ENCODE measurements at places on chromosomes 7 and 10.

DNA sequence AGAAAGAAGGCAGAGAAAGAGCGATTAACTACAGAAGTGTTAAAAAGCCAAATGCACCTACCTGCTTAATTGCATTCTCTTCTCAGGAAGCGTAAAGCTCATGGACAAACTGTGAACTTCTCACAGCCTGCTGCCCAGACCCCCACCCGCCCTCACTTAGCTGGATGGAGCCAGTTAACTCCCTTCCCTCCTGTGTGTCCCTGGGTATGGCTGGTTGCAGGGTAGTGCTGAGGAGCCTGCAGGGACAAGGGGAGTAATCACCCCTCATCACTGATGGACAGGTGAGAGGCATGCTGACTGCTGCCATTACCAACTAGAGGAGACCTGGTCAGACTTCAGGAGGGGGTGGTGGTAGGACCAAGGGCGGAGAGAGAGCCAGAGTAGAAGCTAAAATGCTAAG lies 37.5 kb downstream of the ENO4 start:
- no peak for ATAC-seq

DNA sequence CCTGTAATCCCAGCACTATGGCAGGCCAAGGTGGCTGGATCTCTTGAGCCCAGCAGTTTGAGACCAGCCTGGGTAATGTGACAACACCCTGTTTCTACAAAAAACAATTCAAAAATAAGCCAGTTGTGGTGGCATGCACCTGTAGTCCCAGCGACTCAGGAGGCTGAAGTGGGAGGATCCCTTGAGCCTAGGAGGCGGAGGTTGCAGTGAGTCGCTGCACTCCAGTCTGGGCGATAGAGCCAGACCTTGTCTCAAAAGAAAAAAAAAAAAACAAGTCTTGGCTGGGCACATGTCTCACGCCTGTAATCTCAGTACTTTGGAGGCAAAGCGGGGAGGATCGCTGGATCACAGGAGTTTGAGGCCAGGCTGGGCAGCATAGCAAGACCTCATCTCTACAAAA lies 74.6 kb upstream of the PDSS1 start:
- ATAC-seq, result no peak

GRCh38 chr7:1176891-1177373 lies 16.9 kb upstream of the ZFAND2A start:
- ATAC-seq, result peak; percentile 42

DNA sequence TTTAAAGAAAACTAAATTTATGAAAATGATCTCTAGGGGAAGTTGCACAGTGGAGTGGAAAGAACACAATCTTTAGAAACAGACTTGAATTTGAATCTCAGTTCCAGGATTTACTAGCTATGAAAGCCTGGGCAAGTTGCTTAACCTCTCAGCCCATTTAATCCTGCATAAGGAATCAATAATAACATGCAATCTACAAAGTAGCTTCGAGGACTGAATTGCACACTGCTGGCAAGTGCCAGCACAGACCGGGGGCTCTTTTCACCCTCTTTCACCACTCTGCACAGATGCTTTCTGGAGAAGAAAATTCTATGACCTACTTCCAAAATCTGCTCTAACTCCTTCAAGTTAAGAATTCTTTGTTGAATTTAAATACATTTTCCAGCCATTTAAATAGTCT lies 63.4 kb upstream of the ANK3 start:
- no peak for ATAC-seq

DNA sequence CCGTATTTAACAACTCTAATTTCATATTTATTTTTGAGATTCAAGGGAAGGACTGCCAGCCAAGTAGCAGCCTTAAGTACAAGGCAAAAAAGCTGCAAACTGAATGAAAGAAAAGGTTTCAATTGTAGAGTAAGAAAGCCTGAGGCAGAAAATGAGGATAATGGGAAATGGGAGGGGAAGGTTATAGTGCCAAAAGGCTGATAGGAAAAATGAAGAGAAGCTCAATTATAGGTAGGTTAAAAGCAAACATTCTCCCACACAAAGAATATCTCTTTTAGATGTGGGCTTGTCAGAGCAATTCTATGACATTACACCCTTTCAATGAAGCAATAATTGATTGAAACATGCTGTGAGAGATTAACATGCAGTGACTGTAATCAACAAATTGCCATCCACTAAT lies 175.3 kb downstream of the RAPGEF5 start:
- ATAC-seq, result no peak

GRCh38 chr7:140704205-140704604 lies 7.7 kb downstream of the NDUFB2 start:
- ATAC-seq, result no peak

DNA sequence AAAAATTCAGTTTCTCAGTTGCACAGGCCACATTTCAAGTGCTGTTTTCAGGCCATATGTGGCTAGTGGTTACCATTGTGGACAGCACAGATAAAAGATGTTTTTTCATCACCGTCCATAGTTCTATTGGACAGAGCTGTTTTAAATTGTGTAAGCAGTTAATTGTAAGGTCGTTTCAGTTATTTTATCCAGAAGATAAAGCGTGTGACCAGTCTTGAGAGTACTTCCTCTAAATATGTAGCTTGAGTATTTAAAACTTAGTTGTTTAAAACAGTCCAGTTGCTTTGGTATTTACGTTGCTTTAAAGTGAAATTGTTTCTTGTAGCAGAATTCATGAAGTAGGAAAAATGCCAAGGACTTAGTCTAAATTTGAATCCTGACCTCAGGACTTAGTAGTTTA lies 66.9 kb downstream of the ZNRF2 start:
- no peak for ATAC-seq

- peak; percentile 74 for ATAC-seq
These were observed 85.2 kb downstream of the RTKN2 start for GRCh38 chr10:62183442-62183841.

DNA sequence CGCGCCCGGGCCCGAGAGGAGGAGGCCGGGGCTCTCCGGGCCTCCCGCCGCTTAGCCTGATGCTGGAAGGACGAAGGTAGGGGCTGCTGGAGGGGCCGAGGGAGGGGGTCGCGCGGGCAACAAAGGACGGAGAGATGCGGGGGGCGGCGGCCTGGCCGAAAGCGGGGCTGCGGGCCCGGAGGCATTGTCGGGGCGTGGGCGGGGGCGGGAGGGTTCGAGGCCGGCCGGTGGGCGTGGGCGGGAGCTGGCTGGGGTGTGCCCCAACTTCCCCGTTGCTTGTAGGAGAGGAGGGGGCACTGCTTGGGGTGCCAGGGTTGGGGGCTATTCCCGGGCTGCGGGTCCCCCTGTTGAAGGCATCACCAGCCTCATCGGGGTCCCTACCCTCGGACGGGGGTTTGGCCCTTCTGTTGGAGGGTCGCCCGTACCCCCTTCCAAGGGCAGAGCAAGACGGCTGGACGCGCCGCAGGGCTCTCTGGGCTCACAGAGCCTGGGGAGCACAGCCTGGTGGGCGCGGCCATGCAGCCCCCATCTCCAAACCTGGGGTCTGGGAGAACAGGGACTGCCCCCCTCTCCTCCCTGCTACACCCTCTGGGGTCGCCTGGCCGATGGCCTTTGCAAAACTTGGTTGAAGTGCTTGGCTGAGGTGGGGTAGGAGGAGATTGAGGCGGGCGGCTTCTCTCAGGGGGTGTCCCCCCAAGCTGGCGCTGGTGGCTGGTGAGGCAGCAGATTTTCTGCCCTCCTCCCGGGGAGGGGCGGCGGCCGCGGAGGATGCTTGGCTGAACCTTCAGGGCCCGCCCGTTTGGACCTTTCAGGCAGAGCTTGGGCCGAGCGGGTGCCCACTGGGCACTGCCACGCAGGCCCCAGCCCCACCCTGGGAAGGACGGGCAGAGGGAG lies 699 bp downstream of the CLIP2 start:
- peak; percentile 68 for ATAC-seq

- ATAC-seq, result no peak
These were observed 30.0 kb upstream of the VDAC2 start for GRCh38 chr10:75180592-75180991.

DNA sequence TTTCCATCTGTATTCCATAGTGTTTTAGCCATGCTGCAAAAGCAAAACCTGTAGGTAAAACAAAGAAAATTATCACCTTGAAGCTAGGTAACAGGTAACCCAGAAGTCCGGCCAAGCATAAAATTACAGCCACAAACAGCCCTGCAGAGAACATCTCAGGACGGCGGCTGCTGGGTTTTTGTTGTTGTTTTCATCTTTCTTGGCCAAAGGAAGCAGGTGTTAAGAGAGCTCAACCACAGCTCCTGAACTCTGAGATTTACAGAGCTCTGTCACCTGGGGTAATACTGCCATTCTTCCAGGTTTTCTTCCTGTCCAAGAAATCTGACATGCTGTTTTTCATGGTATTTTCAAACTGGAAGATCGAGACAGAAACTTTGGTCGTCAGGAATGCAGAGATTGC lies 847 bp upstream of the SCIN start:
- no peak for ATAC-seq

GRCh38 chr7:34844936-34845665 lies 187.1 kb downstream of the NPSR1 start:
- ATAC-seq, result no peak

- ATAC-seq, result no peak
These were observed 25.9 kb downstream of the TRDMT1 start for GRCh38 chr10:17175551-17175950.

- no peak for ATAC-seq
These were observed 20.8 kb upstream of the ERVW-1 start for GRCh38 chr7:92498557-92498956.

GRCh38 chr10:5656737-5657579 lies 9.4 kb downstream of the ASB13 start:
- no peak for ATAC-seq

DNA sequence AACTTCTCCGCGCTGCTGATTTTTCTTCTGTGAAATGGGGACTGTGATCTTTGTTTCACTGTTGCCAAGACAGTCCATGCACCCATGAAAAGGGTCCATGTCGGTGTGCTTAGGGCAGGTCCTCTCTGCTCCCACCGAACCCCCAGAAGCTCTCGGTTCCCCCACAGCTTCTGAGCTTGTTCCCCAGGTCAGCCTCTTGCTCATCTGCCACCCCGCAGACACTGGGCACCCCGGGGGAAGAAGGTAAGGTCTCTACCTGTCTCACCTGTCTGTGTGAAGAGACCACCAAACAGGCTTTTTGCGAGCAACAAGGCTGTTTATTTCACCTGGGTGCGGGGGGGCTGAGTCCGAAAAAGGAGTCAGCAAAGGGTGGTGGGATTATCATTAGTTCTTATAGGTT lies 66.2 kb upstream of the NANOS1 start:
- ATAC-seq, result no peak

GRCh38 chr7:11699666-11700065 lies 132.3 kb downstream of the THSD7A start:
- no peak for ATAC-seq

GRCh38 chr10:35208949-35209613 lies 82.4 kb downstream of the CREM start:
- peak; percentile 56 for ATAC-seq

DNA sequence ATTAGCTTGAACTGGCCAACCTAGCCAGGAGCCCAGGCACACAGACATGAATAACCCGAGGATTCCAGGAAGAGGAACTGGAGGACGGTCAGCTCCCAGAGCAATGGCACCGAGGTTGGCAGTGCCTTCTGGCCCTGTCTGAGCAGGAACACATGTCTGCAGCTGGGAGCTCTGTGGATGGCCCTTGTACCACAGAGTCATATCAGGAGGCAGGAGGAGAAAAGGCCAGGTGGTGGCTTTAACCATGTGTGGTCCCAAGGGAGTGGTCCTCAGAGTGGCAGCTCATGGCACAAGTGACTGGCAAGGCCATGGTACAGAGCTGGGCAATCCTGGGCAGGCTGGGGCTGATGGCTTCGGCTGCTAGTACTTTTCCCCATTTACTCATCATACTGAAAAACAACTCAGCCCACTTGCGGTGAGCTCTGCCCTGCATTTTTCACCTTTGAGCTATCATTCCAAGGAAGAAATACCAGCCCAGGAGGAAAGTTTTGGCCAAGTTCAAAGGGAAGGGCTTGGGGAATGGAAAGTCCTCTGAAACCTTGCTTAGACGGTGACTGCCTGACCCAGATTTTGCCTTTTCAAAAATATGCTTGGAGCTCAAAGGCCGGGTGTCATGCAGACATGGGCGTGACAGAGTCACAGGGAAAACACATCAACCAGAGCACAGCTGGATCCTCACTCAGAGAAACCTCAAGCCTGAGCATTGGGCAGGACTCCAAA lies 25.7 kb upstream of the LOXL4 start:
- no peak for ATAC-seq

GRCh38 chr7:157136372-157136771 lies 2.4 kb upstream of the UBE3C start:
- ATAC-seq, result no peak

GRCh38 chr7:158655507-158655906 lies 49.1 kb downstream of the NCAPG2 start:
- ATAC-seq, result peak; percentile 46

GRCh38 chr10:17479822-17480221 lies 25.4 kb upstream of the ST8SIA6 start:
- ATAC-seq, result no peak

GRCh38 chr10:58399410-58399809 lies 14.2 kb downstream of the TFAM start:
- ATAC-seq, result no peak

GRCh38 chr7:582931-583330 lies 63.3 kb upstream of the PDGFA start:
- ATAC-seq, result no peak

- no peak for ATAC-seq
These were observed 156.1 kb downstream of the WDR11 start for GRCh38 chr10:121007264-121007663.

DNA sequence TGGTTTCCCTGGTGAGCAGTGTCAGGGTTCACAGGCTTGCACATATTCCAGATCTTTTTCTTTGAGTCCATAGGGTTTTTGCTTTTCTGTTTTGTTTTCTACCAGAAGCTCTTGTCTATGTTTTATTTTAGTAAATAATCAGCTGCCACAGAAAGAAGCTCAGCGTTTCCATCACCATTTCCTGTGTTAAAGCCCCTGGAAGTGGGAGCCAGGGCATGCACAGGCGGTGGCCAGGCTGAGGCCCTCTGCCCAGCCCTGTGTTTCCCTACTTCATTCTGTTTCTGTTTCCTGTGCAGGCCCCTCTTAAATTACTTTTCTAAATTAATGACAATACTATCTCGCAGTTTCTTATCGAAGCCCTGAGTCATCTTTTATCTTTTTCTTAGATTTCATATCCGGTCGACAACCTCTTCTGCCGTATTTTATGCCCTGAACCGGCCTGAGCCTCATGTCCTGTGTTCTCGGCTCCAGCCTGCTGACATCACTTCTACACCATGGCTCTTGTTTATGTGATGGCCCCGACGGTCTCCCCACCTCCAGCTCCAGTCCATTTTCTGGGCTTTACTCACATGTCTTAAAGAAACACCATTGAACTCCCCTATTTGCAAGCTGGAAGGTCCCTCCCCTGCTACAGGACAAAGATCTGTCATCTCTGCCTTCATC lies 442.2 kb downstream of the TCERG1L start:
- no peak for ATAC-seq

GRCh38 chr10:35353805-35354204 lies 17.5 kb downstream of the CCNY start:
- ATAC-seq, result peak; percentile 72

GRCh38 chr10:101760510-101760909 lies 15.4 kb downstream of the FGF8 start:
- ATAC-seq, result no peak

- no peak for ATAC-seq
These were observed 60.1 kb upstream of the GNA12 start for GRCh38 chr7:2904202-2904601.

GRCh38 chr7:24757353-24758275 lies at the start of gene GSDME:
Gene GSDME, minus strand, starts transcription at chr7:24757464. Its CDS starts 7,690 bp downstream, at chr7:24749774.
- peak; percentile 82 for ATAC-seq

Measured in stimulated activated memory B cell treated with anti-CD40 and anti-IgM and Interleukin-4, amounts not matched to agents 10 μg/mL and 1 μg/mL and 100 μg/mL, for 72 hours (primary cell).